Stimulated activated CD8-positive, alpha-beta memory T cell treated with anti-CD3 and anti-CD28 coated beads, Interleukin-15, amount 100 ng/mL, for 48 hours (primary cell): ENCODE measurements at places on chromosomes 1 and 21.

GRCh38 chr1:211705467-211706091 lies 30.2 kb upstream of the NEK2 start:
- DNase-seq: no peak

- DNase-seq: no peak
Observed at GRCh38 chr1:244368279-244368678, 83.4 kb downstream of the ADSS2 start.

DNA sequence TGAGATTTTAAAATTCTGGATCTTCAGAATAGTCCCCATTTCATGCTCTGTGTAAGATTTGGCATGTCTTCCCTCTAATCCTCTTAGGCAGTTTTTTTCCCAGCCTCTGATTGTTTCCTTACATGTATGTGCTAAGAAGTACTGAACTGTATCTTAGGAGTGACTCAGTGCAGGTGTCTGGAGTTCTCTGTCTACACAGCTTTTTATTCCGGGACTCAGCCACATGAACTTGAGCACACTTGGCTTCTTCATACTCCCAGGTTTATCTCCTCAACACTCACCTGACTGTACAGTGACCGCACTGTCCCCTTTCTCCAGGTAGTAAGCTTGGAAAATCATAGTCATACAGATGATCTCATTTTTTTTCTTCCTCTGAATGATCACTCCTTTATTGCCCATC lies 50.7 kb downstream of the SYT14 start:
- DNase-seq: no peak

- DNase-seq: no peak
Observed at GRCh38 chr1:5571438-5571837, 420.8 kb downstream of the NPHP4 start.

GRCh38 chr1:209875515-209875914 lies 47.7 kb downstream of the UTP25 start:
- DNase-seq: no peak

GRCh38 chr1:20587661-20588053 lies 1.2 kb upstream of the CDA start:
- DNase-seq: no peak

- DNase-seq: no peak
Observed at GRCh38 chr1:211579440-211580302, 710 bp upstream of the SLC30A1 start.

DNA sequence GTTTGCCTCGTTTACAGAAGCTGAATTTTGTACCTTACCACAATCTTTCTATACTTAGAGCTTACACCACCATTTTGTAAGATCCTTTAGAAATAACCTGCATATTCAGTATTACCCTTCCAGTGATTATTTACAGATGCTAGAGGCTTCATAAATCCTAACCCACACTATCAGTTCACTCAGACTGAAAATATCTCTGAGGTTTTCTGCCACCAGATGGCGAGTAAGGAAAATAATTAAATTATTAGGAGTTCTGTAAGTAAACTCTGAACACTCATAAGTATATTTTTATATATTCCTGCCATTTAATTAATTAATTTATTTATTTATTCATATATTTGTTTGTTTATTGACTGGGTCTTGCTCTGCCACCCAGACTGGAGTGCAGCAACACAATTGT lies 1635.2 kb downstream of the PLA2G4A start:
- no peak for DNase-seq

DNA sequence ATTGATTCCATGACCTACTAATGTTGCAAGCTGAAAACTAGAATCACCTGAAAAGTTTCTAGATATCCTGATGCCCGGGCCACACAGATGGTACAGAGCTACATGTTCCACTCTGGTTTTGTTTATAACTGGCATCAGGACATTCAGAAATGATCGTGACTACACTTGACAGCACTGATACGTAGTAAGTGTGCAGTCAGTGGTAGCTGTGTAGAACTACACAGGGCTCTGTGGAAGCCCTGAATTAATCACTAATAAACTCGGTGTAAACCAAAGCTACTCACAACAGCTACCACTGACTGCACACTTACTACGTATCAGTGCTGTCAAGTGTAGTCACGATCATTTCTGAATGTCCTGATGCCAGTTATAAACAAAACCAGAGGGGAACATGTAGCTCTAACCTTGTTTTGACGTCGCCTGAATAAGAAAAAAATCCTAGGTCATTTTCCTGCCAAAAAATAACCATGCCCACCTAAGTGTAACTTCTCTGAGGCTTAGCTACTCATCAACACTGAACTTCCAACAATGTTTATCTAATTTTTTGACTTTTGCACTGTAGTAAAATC lies 149.7 kb downstream of the TGFBR3 start:
- no peak for DNase-seq

- DNase-seq: no peak
Observed at GRCh38 chr1:116453906-116454305, 80.9 kb downstream of the ATP1A1 start.

DNA sequence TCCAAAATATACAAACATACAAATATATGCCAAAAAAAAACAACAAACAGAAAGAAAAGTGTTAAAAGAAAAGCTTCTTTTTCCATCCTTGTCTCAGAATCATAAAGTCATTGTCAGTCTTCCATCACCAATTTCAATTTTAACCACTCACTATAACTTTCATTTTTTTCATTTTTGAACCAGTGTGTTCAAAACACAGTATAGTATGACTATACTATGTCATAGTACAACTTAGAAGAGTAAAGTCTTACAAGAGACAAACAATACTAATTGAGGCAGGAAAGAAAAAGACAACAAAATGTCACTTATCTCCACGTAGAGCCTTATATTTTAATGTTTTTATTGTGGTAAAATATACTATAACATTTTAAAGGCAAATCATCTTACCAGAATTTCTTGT lies 7.6 kb downstream of the NSL1 start:
- no peak for DNase-seq

GRCh38 chr1:224786533-224787250 lies 142.8 kb upstream of the DNAH14 start:
- no peak for DNase-seq

- peak; percentile 74 for DNase-seq
Observed at GRCh38 chr21:31184459-31184858, 146.2 kb upstream of the KRTAP19-8 start.

GRCh38 chr1:67427947-67428346 lies 2.3 kb downstream of the SERBP1 start:
- DNase-seq: no peak

GRCh38 chr1:86016076-86016759 lies 140.4 kb downstream of the COL24A1 start:
- DNase-seq: no peak

GRCh38 chr21:15894596-15894995 lies 164.8 kb downstream of the USP25 start:
- no peak for DNase-seq

- DNase-seq: no peak
Observed at GRCh38 chr1:208772891-208773290, 528.7 kb upstream of the PLXNA2 start.

GRCh38 chr1:60942896-60943638 lies 139.3 kb upstream of the NFIA start:
- DNase-seq: no peak

DNA sequence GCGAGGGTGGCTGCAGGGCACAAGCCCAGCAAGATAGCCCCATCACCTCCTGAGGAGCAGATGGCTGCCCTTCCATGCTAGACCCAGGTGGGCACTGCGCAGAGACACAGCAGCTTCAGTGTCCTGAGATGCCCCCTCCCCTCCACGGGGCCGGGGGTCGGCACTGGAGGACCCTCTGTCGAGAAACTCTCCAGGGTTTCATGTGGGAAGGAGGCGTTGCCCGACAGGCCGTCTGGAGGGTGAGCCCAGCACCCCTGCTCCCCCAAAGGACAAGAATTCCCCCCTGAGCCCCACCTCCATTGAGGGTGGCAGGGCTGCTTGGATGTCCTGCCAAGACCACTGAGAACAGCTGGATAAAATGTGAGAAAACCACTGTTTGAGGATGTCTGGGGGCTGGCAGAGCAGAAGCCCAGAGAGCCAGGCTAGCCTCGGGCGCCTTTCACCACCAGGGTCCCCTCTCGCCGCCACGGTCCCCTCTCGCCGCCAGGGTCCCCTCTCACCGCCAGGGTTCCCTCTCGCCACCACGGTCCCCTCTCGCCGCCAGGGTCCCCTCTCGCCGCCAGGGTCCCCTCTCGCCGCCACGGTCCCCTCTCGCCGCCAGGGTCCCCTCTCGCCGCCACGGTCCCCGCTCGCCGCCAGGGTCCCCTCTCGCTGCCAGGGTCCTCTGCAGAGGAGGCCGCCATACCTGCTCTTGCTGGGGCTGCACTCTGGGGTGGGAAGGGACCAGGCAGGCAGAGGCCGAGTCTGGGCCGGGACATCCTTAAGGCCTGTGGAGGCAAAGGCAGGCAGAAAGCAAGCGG lies 44.2 kb downstream of the SLC19A1 start:
- DNase-seq: no peak

DNA sequence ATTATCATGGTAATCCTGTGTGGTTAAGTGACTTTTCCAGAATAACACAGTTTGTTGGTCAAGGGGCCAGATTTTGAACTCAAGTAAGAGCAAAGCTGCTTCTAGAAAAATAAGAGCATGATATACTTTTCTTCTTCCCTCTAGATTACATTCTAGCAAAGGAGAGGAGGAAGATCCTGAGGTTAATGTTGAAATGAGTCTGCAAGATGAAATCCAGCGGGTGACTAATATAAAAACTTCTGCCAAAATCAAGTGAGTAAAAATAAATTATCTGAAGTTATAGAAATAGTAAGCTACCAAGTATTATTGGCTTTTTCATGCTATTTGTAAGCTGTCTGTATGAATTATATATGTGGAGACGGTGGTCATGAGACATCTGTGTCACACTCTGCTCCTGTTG lies 12.8 kb downstream of the WDR3 start:
- DNase-seq: no peak

DNA sequence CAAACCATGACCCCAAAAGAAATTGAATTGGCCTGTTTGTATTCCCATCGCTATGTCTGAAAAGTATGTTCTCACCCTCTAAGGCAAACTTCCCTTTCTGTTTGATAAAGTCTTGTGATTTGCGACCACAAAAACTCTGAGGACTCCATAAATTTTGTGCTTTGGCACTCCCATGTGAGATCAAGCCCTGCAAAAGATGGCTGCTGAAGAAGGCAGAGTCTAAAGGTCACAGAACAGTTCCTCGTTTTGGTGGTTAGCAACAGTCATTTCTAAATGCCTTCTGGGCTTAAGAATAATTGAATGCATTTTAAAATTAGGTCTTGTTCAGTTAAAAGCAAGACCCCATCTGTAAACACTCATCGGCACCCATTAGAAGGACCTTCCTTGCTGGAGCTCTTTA lies 441.6 kb downstream of the OMA1 start:
- DNase-seq: no peak

DNA sequence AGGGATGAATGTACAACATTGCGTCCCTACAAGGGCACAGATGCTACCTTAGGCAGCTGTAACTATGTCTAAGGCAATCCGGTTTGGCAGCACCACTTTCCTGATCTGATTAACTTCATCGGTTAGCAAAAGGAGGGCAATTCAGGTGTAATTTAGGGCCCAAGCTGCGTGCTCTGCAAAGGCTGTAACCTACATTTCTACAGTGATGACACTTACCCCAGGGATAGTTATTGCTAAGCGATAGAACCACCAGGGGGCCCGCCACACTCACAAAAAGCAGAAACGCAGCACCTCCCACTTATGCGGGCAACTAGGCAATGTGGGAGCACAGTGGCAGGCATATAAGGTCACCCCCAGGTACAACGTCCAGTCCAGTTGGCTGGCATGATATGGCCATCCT lies 113.5 kb downstream of the GDAP2 start:
- DNase-seq: no peak

GRCh38 chr1:20896826-20897225 lies 109.7 kb upstream of the HP1BP3 start:
- DNase-seq: no peak

DNA sequence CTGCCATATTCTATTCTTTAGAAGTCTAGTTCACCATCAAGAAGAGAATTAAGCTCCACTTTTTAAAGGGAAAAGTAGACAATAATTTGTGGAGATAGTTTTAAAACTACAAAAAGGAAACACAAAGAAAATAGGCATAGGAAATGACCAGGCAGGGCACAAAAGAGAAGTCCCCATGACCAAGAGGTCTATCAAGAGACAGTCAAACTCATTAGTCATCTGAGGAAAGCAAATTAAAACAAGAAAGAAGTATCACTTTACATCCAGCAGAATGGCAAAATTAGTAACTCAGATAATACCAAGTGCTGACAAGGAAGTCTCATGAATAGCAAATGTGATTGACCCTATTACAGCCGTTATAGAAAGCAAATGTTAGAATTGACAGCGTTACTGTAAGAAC lies 243.7 kb upstream of the SNX7 start:
- DNase-seq: no peak

DNA sequence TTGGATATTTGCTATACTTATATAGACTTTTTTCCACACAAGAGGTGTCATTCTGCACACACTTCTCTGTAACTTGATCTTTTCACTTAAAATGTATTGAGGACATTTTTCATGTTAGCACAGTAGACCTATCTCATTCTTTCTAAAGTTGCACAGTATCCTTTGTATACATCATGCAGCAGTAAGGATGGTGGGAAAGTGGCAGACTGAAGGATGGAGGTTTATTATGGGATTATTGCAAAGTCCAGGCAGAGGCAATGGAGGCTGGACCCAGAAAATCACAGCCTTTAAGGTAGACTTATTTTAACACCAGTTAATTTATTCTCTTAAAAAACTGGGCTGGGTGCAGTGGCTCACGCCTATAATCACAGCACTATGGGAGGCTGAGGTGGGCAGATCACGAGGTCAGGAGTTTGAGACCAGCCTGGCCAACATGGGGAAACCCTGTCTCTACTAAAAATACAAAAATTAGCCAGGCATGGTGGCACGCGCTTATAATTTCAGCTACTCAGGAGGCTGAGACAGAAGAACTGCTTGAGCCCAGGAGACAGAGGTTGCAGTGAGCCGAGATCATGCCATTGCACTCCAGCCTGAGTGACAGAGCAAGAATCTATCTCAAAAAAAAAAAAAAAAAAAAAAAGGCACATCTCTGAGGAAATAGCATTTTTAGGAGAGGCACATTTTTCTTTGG lies 25.8 kb downstream of the SLAMF1 start:
- no peak for DNase-seq

DNA sequence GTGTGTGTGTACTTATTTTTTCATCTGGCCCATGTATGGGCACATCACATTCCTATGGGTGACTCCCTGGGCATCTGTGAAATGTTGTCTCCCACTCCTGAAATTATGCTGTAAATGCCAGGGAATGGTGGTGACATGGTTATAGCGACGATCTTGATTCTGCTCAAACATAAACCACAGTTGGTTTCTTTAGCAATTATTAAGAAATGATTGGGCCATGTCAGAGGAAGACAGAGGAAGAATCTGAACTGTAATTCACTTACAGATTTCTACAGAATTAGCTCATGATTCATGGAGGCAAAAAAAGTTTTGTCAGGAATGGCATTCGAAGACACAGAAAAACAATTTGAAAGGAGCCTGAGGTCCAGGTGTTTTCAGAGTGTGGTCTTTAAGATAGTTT lies 25.8 kb upstream of the KCNE1 start:
- DNase-seq: no peak

GRCh38 chr1:24283326-24284155 lies 35.6 kb upstream of the GRHL3 start:
- no peak for DNase-seq

- DNase-seq: no peak
Observed at GRCh38 chr21:46483300-46484295, 24.9 kb downstream of the DIP2A start.
